Activated CD8-positive, alpha-beta memory T cell treated with anti-CD3 and anti-CD28 coated beads, Interleukin-2, amount 10 ng/mL, durations not matched to agents 7 days and 5 days (primary cell): ENCODE measurements at places on chromosomes 7 and 10. TPM values are rescaled to one million over a fixed set of nuclear protein-coding genes. Genes with fewer than 3 reads are reported as not detected.
A peak's percentile ranks its signal among the peaks of the same experiment; 100 is the strongest.

- no peak overlapping the region for H3K27ac ChIP-seq
- peaks cover 7% of the 10 kb centered on the region for H3K4me1 ChIP-seq
- no peak for DNase-seq
- H3K27me3 ChIP-seq, result no peaks in the 10 kb centered on the region
- H3K36me3 ChIP-seq, result peaks cover 49% of the 10 kb centered on the region
- H3K4me3 ChIP-seq, result no peak overlapping the region
Observed at GRCh38 chr10:1102831-1103230, 46.6 kb downstream of the WDR37 start.

DNA sequence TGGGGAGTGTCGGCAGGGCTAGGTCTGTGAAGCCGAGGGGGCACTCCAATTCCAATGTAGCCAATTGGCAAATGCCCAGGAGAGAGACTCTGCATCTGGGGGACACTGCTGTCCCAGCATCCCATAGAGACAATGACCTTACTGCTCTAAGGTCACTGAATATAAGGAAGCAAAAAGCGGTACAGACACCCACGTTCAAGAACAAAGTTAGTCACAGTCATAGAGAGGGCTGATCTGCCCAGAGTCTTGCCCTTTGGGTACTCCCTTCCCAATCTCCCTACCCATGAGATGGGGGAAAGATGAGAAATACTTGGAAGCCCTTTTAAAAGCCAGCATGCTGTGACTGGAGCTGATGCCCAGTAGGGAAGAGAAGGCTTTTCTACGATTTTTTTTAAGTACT, 76.3 kb upstream of the GSDME start:
- H3K4me3 ChIP-seq, result no peak overlapping the region
- DNase-seq, result no peak
- H3K4me1 ChIP-seq, result peaks cover 70% of the 10 kb centered on the region
- no peaks in the 10 kb centered on the region for H3K27me3 ChIP-seq
- peaks cover 58% of the 10 kb centered on the region for H3K36me3 ChIP-seq
- H3K27ac ChIP-seq, result no peak overlapping the region

- no peak for DNase-seq
- no peaks in the 10 kb centered on the region for H3K36me3 ChIP-seq
- H3K27ac ChIP-seq, result no peak within 1 kb of the TSS
- H3K27me3 ChIP-seq, result peaks cover 3% of the 10 kb centered on the region
- H3K4me3 ChIP-seq, result no peak within 1 kb of the TSS
Observed at GRCh38 chr7:130292682-130293257, at the start of gene CPA4. CPA4 (plus strand) TSS chr7:130293161; CDS start chr7:130293181, 20 bp downstream.

DNA sequence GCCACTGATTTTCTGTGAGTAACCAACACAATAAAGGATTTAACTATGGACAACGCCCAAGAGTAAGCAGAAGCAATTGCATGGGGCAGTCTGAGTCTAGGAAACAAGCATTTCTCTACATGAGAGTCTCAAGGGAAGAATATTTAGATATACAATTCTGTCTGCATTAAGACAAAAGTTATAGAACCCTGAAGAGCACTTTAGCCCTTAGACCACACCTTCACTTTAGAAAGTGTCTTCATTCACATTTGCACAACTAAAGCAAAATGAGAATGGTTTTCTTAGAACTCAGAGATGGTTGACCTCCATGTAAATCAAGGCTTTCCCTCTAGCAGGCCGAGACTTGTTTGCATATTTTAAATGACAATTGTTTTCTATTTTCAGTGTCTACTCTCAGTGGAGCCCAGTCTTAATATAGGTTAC, 25.5 kb upstream of the TRIM24 start:
- peaks cover 8% of the 10 kb centered on the region for H3K4me1 ChIP-seq
- H3K27me3 ChIP-seq, result no peaks in the 10 kb centered on the region
- peaks cover 2% of the 10 kb centered on the region for H3K36me3 ChIP-seq
- no peak for DNase-seq
- no peak overlapping the region for H3K27ac ChIP-seq

DNA sequence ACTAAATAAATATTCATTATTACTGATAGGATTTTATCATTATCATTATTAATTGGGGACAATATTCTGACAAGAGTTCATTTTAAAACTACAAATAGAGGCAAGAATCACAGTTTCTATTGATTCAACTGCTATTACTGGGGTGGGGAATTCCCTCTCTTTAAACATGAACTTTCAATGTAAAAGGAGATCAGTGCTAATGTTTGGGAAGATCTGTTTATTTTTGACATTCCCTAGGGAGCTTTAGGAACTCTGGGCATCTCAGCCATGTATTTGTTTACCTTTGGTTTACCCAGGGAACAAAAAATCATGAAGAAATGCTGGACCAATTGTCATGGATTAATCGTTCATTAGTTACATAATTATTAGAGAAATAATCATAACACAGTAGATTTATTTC, 443.2 kb upstream of the AKR1E2 start:
- H3K4me1 ChIP-seq, result no peaks in the 10 kb centered on the region
- no peak overlapping the region for H3K27ac ChIP-seq
- no peak overlapping the region for H3K4me3 ChIP-seq
- no peaks in the 10 kb centered on the region for H3K36me3 ChIP-seq

GRCh38 chr7:138941545-138941944, 39.6 kb downstream of the KIAA1549 start:
- no peaks in the 10 kb centered on the region for H3K36me3 ChIP-seq
- H3K4me1 ChIP-seq, result no peaks in the 10 kb centered on the region
- no peak overlapping the region for H3K27ac ChIP-seq
- no peak overlapping the region for H3K4me3 ChIP-seq
- no peak for DNase-seq

Gene ZDHHC16
- total RNA-seq, result 33.1 TPM

DNA sequence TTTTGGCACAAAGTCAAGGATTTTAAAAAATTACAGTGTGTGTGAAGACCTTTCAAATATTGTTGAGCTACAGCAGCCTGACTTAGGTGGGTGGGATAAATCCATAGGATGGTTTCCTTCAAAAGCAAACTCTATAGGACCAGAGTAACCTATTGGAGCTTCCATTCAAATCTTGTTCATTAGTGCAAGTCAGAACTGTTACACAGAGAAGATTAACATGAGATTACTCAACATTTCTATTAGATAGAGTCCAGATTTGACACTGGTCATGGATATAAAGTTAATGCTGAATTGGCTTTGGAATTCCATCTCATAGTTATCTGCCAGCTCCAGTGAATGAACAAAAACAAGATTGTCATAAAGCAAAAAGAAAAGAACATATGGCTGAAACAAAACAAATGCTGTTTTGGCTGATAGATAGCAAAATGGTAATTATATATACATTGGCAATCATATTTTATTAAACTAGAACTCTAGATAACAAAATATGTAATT, 129.6 kb upstream of the SEMA3A start:
- no peak for DNase-seq
- no peaks in the 10 kb centered on the region for H3K36me3 ChIP-seq
- H3K4me1 ChIP-seq, result no peaks in the 10 kb centered on the region
- no peak overlapping the region for H3K4me3 ChIP-seq

DNA sequence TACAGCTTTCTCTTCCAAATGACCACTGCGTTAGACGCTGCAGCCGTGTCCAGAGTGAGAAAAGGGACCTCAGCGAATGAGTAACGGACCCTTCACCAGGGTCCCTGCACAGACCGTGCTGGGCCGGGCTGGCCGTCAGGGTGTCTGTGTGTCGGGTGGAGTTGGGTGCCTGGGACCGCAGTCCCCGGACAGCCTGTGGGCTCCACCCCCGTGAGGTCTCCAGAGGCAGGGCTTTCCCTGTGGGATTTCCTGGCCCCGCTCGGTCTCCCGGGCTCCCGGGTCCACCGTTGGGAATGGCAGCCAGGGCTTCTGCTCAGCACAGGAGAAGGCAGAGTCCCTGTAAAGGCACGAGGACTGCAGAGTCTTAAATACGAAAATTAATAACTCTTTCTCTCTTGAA, 509.7 kb downstream of the TCERG1L start:
- no peak overlapping the region for H3K27ac ChIP-seq
- H3K36me3 ChIP-seq, result no peaks in the 10 kb centered on the region
- H3K4me1 ChIP-seq, result no peaks in the 10 kb centered on the region
- no peaks in the 10 kb centered on the region for H3K27me3 ChIP-seq
- H3K4me3 ChIP-seq, result no peak overlapping the region
- no peak for DNase-seq

DNA sequence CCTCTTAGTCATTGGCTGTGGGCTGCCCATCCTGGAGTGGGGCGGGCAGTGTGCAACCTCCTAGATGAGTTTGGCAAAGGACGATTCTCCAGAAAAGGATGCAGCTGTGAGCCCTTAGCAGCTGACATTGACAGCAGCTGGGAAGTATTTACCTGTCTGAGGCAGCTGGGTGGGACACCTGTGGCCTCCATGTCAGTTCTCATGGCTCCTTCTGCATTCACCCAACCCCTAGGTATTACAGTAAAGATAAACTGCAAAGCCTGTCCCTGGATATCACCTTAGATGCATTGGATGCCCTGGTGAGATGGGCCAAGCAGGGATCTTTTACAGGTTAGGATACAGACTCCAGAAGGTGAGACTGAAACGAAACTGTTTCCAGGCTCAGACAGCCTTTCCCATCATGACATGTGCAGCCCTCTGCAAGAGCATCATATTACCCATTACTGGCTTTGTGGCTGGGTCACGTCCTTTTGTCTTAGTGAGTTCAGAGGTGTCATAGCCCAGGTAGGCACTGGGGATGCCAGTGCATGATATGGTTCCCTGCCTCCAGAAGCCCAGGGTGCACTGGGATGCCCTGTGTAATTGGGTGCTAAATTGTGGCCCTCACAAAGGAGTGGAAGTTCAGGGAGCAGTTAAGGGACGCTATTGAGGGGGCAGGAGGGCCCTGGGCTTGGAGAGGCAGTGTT, 28.9 kb downstream of the MINDY4 start:
- no peaks in the 10 kb centered on the region for H3K27me3 ChIP-seq
- no peak overlapping the region for H3K27ac ChIP-seq
- H3K4me3 ChIP-seq, result no peak overlapping the region
- peaks cover 25% of the 10 kb centered on the region for H3K4me1 ChIP-seq
- peaks cover 1% of the 10 kb centered on the region for H3K36me3 ChIP-seq

Gene GRID1
- total RNA-seq, result not detected

GRCh38 chr7:31957090-31957720, 113.0 kb downstream of the PDE1C start:
- H3K4me1 ChIP-seq, result no peaks in the 10 kb centered on the region
- H3K27ac ChIP-seq, result no peak overlapping the region
- H3K27me3 ChIP-seq, result no peaks in the 10 kb centered on the region
- no peaks in the 10 kb centered on the region for H3K36me3 ChIP-seq
- DNase-seq, result no peak

GRCh38 chr7:151851782-151852181, 25.1 kb downstream of the PRKAG2 start:
- H3K27ac ChIP-seq, result no peak overlapping the region
- H3K27me3 ChIP-seq, result no peaks in the 10 kb centered on the region
- H3K4me1 ChIP-seq, result peaks cover 14% of the 10 kb centered on the region
- DNase-seq, result no peak
- peak overlapping the region; percentile 14 for H3K4me3 ChIP-seq

Gene SEPTIN14
- total RNA-seq, result not detected

Gene PNLIP
- not detected for total RNA-seq

- no peaks in the 10 kb centered on the region for H3K4me1 ChIP-seq
- H3K4me3 ChIP-seq, result no peak overlapping the region
- no peak overlapping the region for H3K27ac ChIP-seq
- no peak for DNase-seq
- H3K36me3 ChIP-seq, result no peaks in the 10 kb centered on the region
Observed at GRCh38 chr7:51789489-51789888, 472.9 kb upstream of the COBL start.

DNA sequence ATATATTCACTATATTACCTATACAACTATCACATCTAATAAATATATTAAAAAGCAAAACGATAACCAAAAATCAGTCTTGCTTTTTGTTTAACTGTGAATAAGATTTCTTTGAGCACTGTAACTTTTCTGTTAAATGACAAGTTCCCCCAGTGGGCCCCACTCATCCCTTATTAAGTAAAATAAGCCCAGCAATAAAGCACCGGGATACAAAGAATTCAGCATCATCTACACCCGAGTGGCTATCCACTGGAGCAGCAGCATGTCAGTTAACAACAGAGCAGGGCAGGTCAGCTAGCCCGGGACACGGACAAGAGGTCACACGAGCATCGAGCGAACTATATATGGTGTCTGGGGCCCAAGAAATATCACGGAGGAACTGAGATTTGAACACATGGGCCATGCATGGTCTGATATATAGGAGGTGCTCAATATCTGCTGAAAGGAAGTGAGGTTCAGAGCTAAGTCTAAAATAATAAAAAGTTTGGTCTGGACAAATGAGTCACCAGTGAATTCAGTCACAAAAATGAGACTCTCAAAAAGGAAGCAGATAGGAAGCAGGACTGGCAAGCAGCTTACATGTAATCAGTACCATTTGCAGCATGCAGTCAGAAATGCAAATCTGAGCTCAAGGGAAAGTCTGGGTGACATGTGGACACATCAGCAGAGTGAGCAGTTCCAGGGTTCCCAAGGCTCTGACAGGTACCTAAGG, 4.1 kb downstream of the ERCC6 start:
- H3K4me3 ChIP-seq, result no peak overlapping the region
- DNase-seq, result peak; percentile 47
- H3K27ac ChIP-seq, result peak overlapping the region; percentile 73
- peaks cover 39% of the 10 kb centered on the region for H3K4me1 ChIP-seq
- H3K36me3 ChIP-seq, result peaks cover 19% of the 10 kb centered on the region

DNA sequence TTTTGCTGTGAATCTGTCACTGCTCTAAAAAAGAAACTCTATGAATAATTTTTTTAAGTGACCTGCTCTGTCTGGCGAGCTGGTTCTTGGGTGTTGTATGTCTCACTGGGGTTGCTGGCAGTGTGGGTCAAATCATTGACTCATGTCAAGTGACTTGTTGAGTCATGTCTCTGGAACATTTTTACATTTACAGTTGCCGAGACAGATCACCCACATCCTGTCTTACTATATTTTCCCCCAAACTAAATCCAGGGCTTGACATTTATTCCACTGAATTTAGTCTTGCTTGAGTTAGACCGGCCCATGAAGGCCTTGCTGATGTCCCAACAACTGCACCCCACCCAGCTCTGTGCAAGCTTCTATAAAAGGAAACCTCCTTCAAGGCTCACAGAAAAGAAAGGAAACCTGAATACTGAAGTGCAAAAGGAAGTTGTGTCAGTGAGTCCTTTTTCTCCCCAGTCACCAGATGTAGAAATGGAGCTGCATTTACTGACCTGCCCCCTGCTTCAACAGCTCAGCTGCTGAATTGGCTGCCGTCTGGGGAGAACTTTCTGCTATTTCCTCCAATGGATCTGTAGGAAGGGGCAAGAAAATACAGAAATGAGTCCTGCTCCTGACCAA, 290.3 kb downstream of the TNS3 start:
- peaks cover 3% of the 10 kb centered on the region for H3K27me3 ChIP-seq
- peaks cover 16% of the 10 kb centered on the region for H3K4me1 ChIP-seq
- H3K36me3 ChIP-seq, result no peaks in the 10 kb centered on the region
- H3K27ac ChIP-seq, result peak overlapping the region; percentile 53

Gene MET
- 0.40 TPM for total RNA-seq

Gene RSPH10B2
- total RNA-seq, result 1.2 TPM

Gene SFTPD
- not detected for total RNA-seq

- H3K27ac ChIP-seq, result no peak overlapping the region
- no peak overlapping the region for H3K4me3 ChIP-seq
- peaks cover 3% of the 10 kb centered on the region for H3K4me1 ChIP-seq
- H3K27me3 ChIP-seq, result no peaks in the 10 kb centered on the region
Observed at GRCh38 chr10:51861731-51862130, 162.3 kb upstream of the CSTF2T start.
